ENCODE measurements at places on chromosomes 16 and 17.
A peak's percentile ranks its signal among the peaks of the same experiment; 100 is the strongest.

- no peak for DNase-seq
Measured at GRCh38 chr16:23504076-23504452, 6.2 kb downstream of the GGA2 start.

DNA sequence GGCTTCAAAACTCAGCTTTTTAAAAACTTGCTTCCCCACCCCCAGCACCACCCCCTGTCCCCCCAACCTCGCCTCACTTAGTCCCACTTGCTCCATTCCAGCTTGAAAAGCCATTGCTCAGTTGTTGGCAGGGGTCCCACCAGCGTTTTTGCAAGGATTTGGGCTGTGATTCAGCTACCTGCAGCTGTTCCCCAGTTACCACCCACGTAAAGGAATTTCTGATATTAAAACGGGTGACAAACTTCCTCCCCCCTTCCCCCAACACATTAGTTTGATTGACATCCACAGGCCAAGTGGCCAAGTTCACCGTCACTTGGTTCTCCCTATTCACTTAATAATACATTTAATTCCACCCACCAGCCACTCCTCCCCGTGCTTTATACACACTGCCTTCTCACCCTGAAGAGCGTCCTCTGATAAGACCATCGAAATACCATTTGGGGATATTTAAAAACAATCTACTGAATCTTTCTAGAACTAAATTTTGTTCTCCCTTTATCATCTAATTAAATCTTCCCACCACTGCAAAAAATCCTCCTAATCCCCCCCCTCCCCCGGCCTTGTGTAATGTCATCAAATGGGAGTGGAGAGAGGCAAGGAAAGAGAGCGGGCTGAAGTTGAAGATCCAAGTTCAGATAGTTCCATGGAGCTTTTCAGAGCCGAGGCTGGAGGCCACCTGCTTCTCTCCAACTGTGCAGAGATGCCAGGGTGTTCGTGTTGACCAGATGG lies 55.1 kb downstream of the SOX9 start:
- peak; percentile 44 for DNase-seq

DNA sequence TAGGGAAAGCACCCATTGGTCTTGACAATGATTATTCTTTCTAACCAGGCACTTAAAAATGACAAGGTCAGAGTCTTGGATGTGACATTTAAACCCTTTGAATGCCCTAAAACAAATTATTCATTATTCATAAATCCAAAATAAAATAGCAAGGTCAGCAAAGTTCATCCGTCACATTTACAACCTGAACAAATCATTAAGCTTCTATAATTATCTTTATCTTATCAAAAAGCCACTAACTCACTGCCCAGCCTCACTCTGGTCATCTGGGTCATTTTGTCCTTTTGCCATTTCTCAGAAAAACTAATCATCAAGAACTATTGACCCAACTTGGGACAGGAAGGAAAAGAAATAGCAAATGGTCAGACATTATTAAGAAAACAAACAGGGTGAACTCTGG lies 507.3 kb upstream of the CDH8 start:
- DNase-seq: no peak

- DNase-seq: peak; percentile 65
Measured at GRCh38 chr17:13002761-13003453, 14.9 kb downstream of the ELAC2 start.

- DNase-seq: no peak
Measured at GRCh38 chr16:27410761-27411160, 8.8 kb downstream of the IL21R start.

Data from putamen (tissue), 1 donor.